ENCODE measurements at places on chromosomes 2 and 18.

- no peak for DNase-seq
Measured at GRCh38 chr18:13513021-13513420, 213.3 kb downstream of the FAM210A start.

DNA sequence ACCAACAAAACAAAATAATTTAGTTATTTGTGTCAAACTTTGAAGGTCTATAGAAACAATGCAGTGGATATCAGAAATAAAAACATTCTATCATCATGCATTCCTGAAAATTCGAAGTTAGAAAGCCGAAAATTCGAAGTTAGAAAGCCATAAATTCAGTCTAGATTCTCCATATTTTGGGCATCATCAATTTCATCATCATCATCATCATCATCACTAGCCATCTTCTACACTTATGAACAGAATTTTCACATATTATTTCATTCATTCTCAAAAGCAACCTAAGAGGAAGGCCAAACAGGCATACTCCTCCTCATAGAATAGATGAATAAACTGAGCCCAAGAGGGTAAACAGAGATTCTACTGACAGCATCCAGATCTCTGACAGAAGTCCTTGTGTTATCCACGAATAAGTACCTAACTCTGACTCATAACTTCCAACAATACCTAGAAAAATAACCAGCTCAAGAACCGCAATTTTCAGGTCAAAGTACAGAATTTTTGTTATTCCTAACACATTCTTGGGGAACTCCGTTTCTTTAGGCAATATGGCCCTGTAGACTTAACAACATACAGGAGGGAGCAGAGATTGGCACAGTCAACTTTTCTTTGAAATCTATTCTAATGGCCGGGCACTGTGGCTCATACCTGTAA, 84.7 kb downstream of the TCF4 start:
- no peak for DNase-seq

DNA sequence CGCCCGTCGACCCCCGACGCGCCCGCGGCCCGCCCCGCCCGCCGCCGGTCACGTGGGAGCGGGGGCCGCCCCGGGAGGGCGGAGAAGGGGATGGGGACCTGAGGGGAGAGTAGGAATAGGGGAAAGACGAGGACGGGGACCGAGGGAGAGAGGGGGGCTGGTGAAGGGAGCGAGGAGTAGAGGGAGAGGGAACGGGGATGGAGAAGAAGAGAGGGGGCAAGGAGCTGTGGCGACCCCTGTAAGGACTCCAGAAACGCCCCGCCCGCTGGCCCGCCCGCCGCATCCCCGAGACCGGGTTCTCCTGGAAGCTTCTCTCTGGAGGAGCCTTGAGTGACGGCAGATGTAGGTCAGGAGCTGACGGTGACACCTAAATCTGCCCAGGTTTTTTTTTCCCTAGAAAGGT, 615 bp downstream of the ADNP2 start:
- peak; percentile 62 for DNase-seq

- DNase-seq: no peak
Measured at GRCh38 chr18:69686861-69687260, 260.8 kb downstream of the CD226 start.

DNA sequence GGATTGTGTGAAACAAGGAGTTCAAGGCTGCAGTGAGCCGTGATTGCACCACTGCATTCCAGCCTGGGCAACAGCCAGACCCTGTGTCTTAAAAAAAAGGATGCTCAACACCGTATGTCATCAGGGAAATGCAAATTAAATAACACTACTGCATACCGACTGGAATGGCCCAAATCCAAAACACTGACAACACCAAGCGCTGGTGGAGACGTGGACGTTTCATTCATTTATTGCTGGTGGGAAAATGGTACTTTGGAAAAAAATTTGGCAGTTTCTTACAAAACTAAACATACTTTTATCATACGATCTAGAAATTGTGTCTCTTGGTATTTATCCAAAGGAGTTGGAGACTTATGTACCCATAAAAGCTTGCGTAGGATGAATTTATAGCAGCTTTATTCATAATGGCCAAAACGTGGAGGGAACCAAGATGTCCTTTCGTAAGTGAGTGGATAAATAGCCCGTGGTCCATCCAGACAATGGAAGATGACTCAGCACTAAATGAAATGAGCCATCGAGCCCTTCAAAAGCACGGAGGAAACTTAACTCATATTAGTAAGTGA, 24.2 kb downstream of the NEU4 start:
- no peak for DNase-seq

DNA sequence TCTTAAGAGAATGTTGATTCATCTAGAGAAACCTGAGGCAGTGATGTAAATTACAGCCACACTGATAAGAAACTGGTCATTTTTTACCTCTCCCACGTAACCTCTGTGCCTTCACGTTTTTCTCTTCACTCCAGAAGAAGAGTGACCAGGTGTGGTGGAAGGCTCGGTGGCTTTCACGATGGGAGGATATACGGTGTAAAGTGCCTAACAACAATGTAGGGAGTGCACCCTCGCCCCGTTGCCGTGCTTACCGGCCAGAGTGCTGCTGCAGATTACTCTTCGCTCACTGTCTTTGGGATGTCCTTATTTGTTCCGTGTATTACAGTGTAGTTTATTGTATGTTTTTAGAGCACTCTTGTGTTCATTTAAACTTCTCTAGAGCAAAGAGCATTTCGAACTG, 46.5 kb downstream of the NCK2 start:
- no peak for DNase-seq

- no peak for DNase-seq
Measured at GRCh38 chr18:49901862-49902340, 88.6 kb upstream of the ACAA2 start.

DNA sequence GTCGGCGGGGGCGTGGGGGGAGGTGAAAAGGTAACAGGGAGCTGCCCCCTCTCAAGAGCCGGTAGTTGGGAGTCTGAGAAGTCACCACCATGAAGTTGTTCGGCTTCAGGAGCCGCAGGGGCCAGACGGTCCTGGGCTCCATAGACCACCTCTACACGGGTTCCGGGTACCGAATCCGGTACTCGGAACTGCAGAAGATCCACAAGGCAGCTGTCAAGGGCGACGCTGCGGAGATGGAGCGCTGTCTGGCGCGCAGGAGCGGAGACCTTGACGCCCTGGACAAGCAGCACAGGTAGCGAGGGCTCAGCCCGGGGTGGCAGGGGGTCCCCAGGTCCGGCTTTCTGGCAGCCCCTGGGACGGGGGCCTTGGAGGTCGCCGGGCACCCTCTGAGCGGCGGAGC, 47.1 kb upstream of the ZNF519 start:
- no peak for DNase-seq

- DNase-seq: no peak
Measured at GRCh38 chr18:50274941-50275340, 6.4 kb downstream of the MBD1 start.

- no peak for DNase-seq
Measured at GRCh38 chr2:64905338-64906024, 83.7 kb upstream of the SLC1A4 start.

DNA sequence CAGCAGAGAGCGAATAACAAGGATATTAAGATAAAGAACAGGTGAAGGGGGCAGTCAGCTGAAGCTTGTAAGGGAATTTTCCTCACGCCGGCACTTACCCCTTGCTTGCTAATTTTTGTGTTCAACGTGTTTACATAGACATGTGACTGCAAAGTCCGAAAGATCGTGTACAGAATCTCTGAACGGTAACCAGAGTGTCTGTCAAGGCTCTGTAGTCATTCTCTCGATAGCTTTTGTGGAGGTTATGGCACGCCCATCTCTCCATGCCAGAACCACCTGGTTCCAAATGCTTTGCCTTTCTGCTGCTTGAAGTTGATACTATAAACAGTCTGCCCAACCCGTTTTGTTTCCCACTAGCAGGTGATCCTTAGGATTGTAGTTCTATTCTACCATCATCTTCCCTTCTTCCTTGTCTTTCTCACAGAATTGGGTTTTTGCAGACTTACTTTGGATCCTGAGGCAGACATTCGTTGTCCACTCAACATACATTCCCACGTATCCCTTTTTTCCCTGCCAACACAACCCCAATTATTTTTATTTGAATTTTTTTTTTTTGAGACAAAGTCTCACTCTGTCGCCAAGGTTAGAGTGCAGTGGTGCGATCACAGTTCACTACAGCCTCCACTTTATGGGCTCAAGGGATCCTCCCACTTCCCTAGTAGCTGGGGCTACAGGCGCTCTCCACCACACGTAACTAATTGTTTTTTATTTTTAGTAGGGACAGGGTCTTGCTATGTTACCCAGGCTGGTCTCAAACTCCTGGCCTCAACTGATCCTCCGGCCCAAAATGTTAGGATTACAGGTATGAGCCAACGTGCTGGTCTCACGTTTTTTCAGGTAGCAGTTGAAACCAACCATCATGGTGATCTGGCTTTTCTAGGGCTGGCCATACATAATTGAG, 1.3 kb upstream of the USP34 start:
- peak; percentile 62 for DNase-seq

GRCh38 chr18:28365411-28365831, 188.5 kb upstream of the CDH2 start:
- DNase-seq: peak; percentile 2

DNA sequence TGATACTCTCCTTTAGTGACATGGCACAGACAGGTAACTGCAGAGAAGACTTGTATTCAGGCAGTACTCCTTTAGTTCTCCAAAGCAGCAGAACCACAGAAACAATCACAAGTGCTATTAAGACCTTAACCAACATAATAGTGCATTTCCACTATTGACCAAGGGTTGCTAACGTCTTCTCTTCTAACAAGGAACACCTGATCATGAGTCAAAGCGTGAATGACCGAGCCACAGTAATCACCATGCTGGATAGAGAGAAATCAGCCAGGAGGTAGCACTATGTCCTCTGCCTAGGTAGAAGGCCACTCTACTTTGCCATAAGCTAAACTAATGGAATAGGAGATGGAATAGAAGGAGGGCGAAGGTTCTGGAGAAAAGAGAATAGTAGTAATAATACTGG, 161.0 kb downstream of the ANKRD44 start:
- no peak for DNase-seq

DNA sequence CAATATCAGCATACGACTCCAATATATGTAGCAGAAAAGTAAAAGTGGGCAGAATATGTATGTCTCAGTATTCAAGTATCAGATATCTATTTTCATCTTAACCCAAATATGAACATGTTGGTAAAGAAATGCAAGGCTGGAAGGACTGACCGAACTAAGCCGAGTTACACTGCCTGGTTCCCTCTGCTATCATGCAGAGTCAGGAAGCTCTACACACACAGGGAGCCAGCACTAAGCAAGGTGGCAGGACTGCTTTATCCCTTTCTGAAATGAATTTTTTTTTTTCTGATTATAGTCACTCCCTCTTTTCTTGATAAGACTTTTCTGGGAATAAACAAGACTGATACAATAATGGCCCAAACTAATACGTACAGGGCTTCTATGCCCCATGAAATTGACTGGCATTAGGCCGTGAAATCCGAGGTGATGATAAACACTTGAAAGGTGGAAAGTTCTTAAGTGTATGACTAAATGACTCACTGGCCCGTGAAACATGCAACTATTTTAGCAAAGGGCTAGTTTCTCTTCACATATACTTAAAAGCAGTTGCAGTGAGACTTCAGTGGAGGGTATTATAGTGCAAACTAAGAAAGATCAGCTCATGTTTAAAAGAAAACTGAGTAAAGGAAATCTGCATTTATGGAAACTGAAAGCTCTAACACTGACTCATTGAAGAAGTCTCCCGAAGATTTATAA, 14.9 kb downstream of the DPP4 start:
- DNase-seq: no peak

GRCh38 chr18:58535340-58536201, 93.3 kb downstream of the ALPK2 start:
- DNase-seq: no peak

- no peak for DNase-seq
Measured at GRCh38 chr18:8367217-8367988, 241.8 kb upstream of the RAB12 start.

DNA sequence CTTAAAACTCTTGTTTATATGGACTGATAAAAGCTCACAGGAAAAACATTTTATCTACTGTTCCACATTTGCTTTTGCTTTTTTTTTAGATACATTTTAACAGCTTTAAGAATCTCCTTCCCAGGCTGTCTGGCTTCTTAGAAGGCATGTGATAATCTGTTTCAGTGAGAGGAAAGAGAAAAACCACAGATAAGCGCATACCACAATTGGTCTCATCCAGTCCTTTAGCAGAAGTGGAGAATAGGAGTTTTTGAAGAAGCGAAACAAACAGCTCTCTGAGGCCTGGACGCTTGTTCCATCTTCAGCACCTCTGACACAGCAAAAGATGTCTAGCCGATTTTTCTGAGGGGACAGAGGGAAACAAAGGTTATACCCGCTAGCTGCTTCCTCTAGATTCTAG, 37.6 kb downstream of the RMC1 start:
- DNase-seq: no peak

- DNase-seq: no peak
Measured at GRCh38 chr2:55092439-55092838, 42.2 kb upstream of the RTN4 start.

- DNase-seq: no peak
Measured at GRCh38 chr2:21467280-21467818, 343.6 kb downstream of the TDRD15 start.

DNA sequence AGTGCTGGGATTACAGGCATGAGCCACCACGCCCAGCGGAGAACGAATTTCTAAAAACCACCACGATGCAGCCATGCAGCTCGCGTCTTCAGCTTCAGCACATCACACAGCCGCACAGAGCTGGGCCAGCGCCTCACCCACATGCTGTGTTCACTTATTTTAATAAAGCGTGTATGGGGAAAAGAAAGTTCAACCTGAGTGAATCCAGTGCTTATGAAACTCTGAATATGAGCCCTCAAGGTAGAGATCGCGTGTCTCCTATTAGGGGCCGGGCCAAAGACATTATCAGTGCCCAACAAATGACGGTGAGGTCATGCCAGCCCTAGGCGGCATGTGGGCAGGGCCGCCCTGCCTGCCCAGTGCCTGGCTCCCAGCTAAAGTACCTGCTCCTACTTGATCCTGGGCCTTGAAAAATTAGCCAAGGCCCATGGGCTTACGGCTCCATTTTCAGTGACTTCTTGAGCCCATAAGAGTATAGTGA, 44.3 kb downstream of the SPRED2 start:
- no peak for DNase-seq

DNA sequence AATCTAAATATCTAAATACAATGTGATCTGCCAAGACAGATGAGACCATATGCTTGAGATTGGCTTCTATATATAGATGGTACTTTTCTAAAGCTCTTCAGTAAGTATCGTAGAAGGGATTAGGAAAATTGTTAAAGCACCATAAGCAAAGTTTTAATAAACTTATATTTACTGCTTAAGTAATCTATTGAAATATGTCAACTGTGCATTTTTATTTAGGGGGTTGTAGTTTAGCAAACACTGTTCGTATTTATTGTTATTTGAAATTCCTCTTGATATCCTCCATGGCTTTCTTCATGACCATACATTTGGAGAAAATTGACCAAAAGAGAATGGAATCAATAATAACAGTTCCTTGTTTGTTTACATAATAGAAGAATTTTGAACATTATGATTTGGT, 102.7 kb downstream of the MIB1 start:
- no peak for DNase-seq
